ENCODE measurements at places on chromosomes 12 and 14. TPM values are rescaled to one million over a fixed set of nuclear protein-coding genes. Genes with fewer than 3 reads are reported as not detected.

Gene CPSF2
- polyA plus RNA-seq = 9.3 TPM

Gene CLEC1B
- not detected for polyA plus RNA-seq

Gene LEMD3
- 6.0 TPM for polyA plus RNA-seq

Gene NEUROD4
- not detected for polyA plus RNA-seq

Gene TMTC1
- 17.9 TPM for polyA plus RNA-seq

Gene RPL10L
- not detected for polyA plus RNA-seq

Gene PKP2
- 84.6 TPM for polyA plus RNA-seq

Gene FOXG1
- 0.20 TPM for polyA plus RNA-seq

Gene AKAP5
- polyA plus RNA-seq = 0.09 TPM

Gene ATXN7L3B
- polyA plus RNA-seq = 12.6 TPM

Gene PCED1B
- polyA plus RNA-seq = 1.3 TPM

Gene ANKRD9
- 43.1 TPM for polyA plus RNA-seq

Gene SSTR1
- polyA plus RNA-seq = 0.48 TPM

Gene DDHD1
- polyA plus RNA-seq = 3.8 TPM

Gene CCDC197
- polyA plus RNA-seq = not detected

Gene GPR132
- 0.32 TPM for polyA plus RNA-seq

Gene FGF23
- polyA plus RNA-seq = 0.68 TPM

Gene VDR
- 0.27 TPM for polyA plus RNA-seq

Gene AICDA
- not detected for polyA plus RNA-seq

Gene FZD10
- polyA plus RNA-seq = 0.14 TPM

Gene REP15
- 2.6 TPM for polyA plus RNA-seq

Gene SDS
- polyA plus RNA-seq = 0.52 TPM

Gene MYO1H
- 0.09 TPM for polyA plus RNA-seq

Gene CFAP73
- 0.09 TPM for polyA plus RNA-seq

Gene TMEM106C
- polyA plus RNA-seq = 67.8 TPM

Gene AQP2
- 0.77 TPM for polyA plus RNA-seq

Gene TSPAN8
- polyA plus RNA-seq = 5.5 TPM

Gene FIGNL2
- polyA plus RNA-seq = 0.18 TPM

Gene KLHDC1
- 5.3 TPM for polyA plus RNA-seq

Gene MYH7
- polyA plus RNA-seq = 1,734 TPM

Gene SAMD4A
- polyA plus RNA-seq = 57.2 TPM

Data from right cardiac atrium (tissue), 5 donors.